ENCODE measurements at places on chromosomes 6 and 20.

GRCh38 chr6:30640481-30640880 lies 6.5 kb upstream of the C6orf136 start:
- no peak for DNase-seq

DNA sequence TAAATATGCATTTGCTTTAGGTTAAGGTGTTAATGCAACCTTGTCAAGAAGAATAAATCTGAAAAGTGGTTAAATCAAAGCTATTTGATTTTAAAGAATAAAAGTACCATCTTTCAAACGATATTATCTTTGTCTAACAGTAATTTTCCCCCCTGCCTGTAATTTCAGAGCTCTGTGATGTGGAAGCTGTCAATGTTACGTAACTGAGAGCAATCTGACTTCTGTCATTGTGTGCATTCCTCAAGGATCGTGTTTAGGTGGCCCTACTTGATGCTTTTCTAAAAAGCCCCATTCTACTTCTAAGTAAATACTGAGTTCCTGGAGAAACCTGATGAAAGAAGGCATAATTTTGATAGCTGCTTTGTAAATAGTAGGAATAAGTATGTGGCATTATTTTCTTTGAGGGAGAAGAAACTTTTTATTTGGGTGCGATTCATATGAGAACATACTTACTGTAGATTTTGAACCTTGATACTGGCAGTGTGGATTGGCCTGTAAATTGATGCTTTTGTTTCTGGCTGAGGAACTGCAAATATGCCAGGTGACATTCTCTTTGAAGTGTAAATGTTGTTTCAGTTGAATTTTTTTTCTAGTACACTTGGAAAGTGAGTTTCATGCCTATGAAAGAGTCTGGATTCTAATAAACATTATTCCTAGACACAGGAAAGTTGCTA lies 529.6 kb upstream of the FLRT3 start:
- DNase-seq, result no peak

GRCh38 chr6:16095180-16095579 lies 33.7 kb upstream of the MYLIP start:
- no peak for DNase-seq

GRCh38 chr6:34852406-34853085 lies 35.3 kb downstream of the TAF11 start:
- DNase-seq, result no peak

DNA sequence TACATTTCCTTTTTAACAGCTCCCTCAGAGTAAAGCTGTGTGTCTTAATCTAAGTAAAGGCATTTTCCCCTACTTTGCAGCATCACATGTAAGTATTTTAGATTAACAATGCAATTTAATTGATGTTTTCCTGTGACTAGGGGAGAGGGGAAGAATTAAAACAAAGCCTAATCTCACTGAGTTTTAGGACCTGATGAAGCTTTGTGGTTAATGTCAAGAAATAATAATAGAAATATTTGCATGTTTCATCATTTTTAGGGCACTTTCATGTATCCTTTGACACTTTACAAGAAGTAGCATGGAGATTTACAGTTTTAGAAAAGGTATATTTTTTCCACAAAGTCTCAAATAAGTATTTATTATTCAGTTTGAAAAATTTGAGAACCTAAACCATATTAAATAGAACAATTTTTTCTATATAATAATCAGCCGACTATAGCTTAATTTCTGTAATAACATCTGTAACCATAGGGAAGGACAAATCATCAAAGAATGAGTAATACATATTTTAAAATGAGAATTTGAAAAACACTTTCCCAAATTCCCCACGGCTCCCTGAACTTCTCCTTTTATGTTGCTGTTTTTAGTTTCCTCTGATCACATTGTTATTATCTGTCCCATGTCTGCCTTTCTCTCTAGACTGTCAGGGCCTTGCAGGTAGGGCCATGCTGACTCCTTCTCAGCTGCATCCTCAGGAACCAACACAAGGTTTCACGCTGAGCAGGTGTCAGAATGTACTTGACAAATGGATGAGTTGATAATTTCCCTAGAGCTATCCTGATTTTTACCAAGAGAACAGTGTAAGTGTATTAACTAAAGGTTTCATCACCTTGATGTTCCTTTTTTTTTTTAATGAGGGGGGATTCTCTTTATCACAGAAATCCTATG lies 338.1 kb downstream of the SYNE1 start:
- no peak for DNase-seq

GRCh38 chr6:147648916-147649315 lies 140.4 kb downstream of the SAMD5 start:
- no peak for DNase-seq

GRCh38 chr6:52579006-52579660 lies 2.3 kb upstream of the TRAM2 start:
- no peak for DNase-seq

GRCh38 chr6:84280030-84280429 lies 52.6 kb upstream of the CEP162 start:
- no peak for DNase-seq

DNA sequence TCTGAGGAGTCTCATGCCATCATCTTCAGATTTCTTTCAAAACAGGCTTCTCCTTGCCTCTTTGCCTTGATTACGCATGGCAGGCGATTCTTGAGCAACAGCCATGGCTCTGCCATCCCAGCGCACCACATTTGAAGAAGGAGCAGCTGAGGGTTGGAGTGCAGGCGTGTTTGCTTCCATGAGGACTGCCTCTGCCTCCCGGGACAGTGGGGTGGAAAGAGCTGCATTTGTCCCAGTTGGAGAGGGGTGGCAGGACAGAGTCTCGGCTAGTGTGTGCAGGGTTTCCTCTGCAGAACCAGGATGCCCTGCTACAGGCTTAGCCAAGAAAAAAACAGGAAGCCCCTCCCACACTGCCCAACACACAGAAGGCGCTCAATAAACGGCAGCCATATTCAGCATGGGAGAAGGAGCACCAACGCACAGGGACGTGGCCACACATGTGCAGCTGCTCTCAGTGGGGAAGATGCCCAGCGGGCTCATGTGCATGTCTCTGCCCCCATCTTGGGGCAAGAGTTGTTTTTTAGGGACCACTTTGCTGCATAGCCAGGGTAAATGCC lies 36.6 kb downstream of the IRF4 start:
- DNase-seq, result no peak

DNA sequence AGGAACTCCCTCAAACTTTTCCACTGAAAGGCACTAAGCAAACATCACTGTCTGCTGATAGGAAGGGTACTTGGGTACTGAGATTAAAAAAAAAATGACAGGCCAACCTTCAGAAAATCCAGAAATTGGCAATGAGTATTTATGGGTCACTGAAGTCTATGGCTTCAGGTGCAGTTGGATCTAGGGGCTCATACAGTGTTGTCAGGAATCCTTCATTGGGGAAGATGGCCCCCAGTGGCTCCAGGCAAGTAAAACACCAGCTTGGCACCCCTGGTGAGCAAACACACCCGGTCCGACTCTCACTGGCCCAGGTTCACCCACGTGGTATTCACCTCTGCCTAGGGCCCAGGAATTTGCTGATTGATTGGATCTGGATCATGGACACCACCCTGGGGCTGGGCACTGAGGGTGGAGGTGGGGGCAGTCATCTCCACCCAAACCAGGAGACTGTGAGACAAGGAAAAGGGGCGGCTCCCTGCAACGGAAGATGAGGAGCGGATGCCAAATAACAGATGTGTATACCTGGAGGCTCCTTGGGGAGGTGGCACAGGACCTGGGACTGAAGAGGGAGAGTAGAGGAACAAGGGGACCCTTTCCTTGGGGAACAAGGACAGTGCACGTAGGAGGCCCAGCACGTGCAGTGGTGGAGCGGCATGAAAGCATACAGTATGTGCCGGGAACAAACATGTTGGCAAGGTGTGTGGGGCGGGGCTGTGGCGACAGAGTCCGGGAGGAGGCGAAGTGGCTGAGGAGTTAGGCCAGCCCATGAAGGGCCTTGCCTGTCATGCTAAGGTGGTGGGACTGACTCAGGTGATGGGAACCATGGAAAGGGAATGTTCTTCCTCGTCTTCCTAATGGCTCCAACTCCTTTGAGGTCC lies 4.7 kb downstream of the SLC2A10 start:
- DNase-seq, result no peak

DNA sequence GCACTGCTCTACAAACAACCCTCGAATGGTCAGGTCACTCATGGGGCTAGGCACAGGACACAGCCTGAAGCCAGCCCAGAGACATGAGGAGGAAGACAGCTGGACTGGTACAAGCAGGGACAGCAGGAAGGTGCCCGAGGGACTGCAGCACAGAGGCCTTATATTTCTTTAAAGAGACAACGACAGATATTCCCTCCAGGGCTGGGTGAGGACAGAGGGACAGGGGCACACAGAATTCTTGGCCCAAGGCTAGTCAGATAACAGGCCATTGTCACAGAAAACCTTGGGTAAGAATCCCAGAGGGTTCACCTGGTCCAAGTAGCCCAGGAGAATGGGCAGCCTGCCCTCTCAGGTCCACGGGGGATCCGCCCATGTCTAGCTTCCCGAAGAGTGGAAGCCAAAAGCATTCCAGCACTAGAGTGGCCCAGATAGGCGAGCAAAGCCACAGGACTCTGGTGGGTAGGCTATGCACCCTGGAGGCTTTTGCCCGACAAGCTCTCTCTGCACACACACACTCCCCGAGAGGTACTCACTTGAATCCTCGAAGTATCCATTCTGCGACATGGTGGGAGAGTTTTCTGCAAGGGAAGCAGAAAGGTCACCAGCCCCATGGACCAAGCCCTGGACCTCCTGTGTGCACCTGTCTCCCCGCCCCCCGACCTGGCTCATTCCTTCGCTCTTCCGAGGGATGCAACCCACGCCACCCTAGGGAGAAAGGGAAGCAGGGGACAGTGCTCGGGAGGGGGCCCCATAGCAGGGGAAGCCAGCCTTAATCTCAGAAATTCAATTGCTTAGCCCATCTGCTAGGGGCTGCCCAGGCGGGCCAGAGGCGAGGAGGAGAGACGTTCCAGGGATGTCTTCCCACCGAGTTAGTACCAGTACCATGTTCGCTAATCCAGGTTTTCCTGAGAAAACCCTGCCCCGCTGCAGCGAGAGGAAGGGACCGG lies 1.7 kb downstream of the SLC4A11 start:
- DNase-seq, result no peak
